ENCODE measurements at places on chromosomes 2 and 18. TPM values are rescaled to one million over a fixed set of nuclear protein-coding genes. Genes with fewer than 3 reads are reported as not detected.

Gene STPG4
- 0.16 TPM for total RNA-seq

Gene PROM2
- total RNA-seq = 100 TPM

Gene GAL3ST2
- not detected for total RNA-seq

Gene SOX11
- not detected for total RNA-seq

GRCh38 chr2:12119841-12120240 lies 373.4 kb downstream of the LPIN1 start:
- ATAC-seq = no peak

- no peak for ATAC-seq
Observed at GRCh38 chr2:57891086-57891712, 155.4 kb upstream of the VRK2 start.

DNA sequence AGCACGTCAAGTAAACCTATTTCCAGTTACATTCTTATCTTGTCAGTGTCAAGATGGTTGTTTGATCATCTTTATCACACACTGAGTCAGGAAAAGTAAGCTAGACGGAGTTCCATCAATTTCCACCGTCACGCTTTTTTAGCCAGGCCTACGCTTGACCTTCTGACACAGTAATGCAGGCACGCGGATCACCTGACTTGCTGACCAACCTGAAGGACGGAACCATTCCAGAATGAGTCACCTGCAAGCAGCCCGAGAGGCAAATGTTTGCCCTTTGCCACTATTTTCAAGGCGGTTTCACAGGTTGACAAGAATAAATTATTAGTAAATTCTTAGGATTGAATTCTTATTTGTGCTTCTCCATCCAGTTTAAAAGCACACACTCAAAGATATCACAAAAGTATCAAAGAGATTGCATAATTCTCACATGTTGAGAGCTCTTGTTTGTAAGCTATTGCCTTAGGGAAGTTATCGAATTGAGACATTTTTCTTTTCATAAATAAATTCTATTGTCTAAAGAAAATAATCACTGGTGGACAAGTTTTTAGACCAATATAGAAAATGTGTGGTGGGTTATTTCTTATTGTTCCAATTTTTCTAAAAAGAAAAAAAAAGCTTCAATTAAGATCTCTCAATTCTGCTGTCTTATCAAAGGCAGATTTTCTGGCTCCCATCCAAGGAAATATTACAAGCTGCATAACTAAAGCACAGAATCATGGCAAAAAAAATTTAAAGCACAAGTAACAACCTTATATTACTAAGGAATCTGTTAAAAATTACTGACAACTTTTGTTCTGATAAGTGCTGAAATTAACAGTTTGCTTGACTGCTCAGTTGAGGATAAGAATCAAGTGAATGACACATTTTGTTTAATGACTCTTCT lies 31.9 kb downstream of the UXS1 start:
- ATAC-seq = peak; percentile 57

DNA sequence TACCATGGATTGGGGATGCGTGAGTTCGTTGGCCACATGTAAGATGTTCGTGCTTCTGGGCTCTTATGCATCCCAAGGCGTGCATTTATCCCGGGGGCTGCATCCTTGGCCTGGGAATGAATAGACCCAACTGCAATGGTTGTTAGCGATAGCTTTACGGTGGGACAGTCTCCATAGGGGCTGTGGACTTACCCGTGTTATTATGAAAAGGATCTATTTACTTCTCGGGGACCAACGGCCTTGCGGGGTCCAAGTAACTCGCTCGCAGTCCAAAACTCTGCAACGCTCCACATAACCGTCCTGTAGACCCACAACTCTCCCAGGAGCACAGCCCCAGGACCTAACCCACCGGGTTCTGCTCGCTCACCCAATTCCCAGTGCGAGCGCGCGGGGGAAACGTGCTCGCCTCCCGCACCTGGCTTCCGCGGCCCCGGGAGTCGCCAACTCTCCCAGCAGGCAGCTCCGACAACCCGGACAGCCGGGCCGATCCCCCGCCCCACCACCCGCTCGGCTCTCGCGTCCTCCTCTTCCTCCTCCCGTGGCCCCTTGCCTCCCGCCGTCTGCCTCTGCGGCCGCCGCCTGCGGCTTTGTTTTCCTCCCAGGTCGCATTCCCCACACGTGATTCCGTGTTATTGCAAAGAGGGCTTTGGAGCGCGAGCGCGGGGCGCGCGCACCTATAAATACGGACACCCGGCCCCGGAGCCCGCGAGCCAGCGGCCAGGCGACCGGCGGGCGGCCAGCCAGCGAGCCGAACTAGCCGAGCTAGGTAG lies at the start of gene CABLES1:
Gene CABLES1 (plus strand): TSS at position 706 of the 770 bp plus-strand sequence. CDS start 278 bp downstream, outside the sequence.
- ATAC-seq = no peak

DNA sequence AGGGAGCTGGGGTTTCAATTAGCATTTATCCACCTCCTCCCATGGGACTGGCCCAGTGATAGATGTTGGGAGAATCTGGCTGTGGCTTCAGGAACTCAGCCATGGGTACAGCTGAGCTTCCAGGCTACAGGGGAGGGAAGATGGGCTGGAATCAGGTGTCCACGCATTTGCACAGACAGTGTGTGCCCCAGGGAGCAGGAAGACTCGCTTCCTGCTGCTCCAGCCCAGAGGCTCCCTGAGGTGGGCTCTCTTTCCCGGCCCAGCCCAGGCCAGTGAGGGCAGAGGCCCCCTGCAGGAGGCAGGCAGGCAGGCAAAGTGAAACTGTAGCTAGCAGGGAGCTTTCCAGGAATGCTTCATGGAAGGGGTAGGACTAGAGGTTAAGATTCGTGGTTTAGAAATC lies 28.7 kb downstream of the DYSF start:
- no peak for ATAC-seq

GRCh38 chr18:76658627-76659026 lies 163.6 kb upstream of the ZNF516 start:
- no peak for ATAC-seq

DNA sequence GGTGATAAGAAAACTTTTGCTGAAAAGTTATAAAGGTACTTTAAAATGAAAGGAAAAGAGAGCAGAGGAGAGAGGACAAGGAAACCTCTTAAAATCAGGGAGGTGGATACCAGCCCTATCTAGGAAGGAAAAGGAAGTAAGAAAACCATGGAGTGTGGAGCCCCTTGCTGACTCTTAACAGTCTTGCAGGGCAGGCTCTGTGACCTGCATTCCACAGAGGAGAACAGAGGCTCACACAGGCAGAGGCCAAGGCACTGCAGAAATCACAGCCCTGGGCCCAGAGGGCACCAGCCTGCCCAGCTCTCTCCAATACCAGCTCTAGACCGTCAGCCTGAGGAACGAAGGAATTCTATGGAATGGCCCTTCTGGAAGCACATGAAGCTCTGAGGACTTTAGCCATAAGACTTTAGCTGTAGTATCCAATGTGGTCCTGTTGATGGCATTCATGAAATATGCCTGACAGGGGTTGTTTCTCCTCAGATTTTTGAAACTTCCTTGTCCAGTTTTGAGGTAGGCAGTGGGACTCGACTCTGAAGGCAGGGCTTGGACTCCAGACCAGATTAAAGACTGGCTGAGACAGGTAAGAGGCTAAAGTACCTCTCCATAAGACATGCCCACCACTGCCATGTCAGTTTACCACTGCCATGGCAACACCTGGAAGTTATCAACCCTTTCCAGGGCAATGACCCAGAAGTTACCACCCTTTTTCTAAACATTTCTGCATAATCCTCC lies 216.3 kb downstream of the ANAPC1 start:
- peak; percentile 82 for ATAC-seq

- ATAC-seq = no peak
Observed at GRCh38 chr2:73582364-73582763, 59.9 kb downstream of the NAT8 start.

- ATAC-seq = no peak
Observed at GRCh38 chr2:219272995-219273394, 6.2 kb upstream of the DNAJB2 start.

GRCh38 chr2:236668531-236668969 lies 98.9 kb downstream of the ACKR3 start:
- no peak for ATAC-seq

DNA sequence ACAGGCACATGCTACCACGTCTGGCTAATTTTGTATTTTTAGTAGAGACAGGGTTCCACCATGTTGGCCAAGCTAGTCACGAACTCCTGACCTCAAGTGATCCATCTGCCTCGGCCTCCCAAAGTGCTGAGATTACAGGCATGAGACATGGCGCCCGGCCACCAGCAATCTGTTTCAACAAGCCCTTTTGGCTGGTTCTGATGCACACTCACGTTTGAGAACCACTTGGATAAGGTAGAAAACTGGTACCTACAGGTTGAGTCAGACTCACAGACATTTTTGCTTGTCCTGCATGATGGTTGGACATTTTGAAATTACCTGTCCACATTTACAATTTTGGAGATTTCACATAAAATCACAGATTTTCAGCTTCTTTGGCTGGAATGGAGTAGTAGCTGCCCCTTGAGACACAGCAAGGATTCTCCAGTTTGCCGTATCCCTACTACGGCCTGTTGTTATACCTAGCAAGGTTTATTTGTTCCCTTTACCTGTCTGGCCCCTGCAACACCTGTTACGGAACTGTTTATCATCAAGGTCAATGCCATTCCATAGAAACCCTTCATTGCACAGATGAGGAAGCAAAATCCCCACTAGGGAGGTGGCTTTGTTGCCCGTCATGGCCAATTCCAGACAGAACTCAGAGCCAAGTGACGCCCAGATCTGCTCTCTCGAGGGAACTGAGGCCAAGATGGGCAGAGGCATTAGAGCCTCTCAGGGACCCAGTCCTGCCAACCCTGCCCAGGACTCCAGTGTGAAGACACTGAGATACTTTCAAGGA lies 31.4 kb upstream of the IGFBP2 start:
- ATAC-seq = peak; percentile 51

DNA sequence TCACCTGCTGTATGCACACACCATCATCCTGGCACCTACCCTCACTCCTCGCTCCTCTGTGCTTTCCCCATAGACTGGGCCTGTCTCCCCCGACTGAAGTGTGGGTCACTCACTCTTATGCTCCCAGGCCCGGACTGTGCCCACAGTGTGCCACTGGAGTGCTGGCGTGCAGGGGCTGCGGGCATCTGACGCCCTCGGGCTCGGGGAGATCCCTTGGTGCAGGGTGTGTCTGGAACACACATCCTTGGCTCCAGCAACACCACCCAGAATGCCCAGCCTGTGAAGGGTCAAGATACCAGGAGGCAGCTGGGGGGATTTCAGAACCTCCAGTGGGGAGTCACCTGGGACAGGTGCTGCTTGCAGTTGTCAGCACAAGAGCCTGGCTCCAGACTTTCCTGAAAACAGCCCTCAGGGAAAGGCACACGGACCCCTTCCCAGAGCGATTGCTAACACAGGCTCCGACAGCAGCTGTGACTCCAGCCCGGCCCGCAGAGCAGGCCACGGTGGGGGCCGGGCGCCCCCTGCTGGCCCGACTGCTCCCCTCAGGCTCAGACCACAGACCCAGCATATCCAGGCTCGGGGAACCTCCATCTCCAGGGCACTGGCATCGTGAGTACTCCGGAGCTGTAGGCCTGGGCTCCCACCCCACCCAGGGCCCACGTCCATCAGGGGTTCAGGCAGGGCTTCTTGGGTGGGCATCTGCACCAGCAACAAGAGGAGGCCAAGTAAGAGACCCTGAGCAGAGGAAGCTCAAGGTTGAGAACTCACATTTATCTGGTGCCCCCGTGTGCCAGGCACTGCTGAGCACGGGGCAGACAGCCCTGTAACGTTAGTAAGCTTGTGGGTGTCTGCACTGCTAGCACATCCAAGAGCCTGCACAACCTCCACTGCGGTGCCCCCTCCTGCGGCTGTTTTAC lies 8.6 kb downstream of the HS1BP3 start:
- peak; percentile 92 for ATAC-seq

DNA sequence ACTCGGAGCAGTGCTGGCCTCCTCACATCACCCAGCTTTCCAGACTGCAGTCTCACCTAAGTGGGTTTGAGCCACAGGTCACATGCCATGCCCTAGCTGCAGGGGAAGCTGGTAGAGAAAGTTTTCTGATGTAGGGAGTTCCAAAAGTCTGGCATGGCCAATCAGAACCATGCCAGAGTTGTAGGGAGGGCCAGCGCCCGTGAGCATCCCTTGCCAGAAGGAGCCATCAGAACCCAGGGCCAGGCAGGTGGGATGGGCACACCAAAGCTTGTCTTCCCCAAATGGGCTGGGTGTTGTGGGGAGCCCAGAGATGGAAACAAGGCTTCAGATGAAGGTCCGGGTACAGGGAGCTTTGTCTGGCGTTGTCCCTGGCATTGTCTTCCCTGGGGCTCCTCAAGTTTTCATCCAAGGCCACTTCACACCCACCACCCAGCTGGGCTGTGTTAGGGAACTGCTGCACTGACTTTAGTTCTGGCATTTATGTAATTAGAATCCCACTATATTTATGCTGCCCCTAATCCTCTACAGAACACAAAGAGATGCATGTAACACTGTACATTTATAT lies 247.9 kb downstream of the KLHL29 start:
- ATAC-seq = no peak

DNA sequence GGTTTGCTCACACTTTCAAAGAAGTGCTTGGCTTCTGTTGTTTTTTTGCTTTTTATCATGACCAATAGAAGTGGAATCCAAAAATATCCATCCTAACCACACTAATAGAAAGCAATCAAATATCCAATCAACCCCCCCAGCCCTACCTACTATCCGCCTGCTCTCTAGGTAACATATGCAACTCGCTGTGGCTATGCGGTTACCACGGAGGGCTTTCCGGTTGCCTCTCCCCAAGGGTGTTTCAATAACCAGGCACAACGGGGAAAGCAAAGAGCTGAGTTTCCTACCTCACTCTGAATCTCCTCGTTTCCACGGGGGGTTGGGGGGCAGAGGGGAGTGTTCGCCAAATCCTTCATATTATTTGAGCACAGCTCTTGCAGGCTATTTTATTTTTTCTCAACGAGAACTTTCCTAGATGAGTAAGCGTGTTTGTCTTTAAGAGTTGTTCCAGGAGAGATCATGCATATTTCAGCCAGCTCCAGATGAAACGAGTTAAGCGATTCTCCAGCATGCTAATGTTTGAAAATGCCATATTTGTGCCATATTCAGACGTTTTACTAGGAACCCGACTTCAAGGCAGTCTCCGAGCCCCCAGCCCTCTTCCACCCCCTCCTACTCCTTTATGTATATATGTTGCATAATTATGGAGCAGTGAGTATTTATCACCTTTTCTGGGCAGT lies 30.3 kb downstream of the PAX3 start:
- ATAC-seq = no peak

GRCh38 chr2:235936493-235936892 lies 231.7 kb downstream of the GBX2 start:
- ATAC-seq = no peak

GRCh38 chr2:173414823-173415322 lies 60.2 kb downstream of the CDCA7 start:
- ATAC-seq = peak; percentile 41

DNA sequence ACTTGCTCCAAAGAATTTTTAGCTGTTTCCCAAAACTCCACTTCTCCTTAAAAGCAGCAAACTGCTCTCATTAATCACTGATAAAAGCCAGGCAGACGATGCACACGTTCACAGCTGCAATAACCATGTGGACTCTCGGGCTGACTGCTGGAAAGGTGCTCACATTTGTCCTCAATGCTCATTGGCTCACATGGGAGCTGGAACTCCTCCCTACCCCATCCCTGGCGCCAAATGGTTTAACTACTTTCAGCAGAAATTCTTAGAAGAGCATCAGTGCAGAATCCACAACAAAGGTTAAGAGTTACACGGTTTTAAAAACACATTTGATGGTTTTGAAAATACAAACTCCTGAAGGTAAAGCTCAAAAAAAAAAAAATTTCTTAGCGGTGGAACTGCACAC lies 117.1 kb downstream of the NOL10 start:
- no peak for ATAC-seq

Measured in esophagus mucosa (tissue), 1 donor.